ENCODE measurements at places on chromosomes 5 and 9.

- no peak for DNase-seq
These were observed 571 bp upstream of the S1PR3 start for GRCh38 chr9:88990729-88991065.

DNA sequence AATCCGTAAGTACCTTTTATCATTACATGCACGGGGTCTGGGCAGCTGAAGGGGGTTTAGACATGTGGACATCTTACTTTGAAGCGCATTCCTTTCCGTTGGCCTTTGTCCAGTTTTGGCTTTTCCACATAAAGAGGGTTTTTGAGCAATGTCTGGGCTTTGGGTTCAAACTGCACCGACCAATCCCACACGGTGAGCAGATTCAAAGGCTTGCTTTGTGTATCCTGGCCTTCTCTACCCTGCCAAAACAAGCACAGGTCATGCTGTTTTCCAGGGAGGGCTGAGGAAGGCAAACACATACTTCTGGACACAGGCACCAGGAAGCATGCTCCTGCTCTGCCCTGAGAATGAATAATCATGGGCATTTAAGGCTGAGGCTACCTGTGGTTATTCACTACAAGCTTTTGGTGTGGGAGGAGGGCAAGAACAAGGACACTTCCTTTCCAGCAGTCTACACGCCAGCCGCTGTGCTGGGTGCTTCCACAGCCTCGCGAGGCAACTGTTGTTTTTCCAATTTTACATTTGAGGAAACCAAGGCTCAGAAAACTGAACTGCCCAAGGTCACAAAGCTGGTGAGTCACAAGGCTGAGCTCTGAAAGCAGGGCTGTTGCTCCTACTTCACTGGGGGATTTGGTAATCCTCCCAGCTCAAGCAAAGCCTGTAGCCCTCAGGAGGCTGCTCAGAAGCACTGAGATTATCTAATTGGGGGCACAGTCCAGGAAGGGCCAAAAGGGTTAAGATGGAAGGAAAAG is 59.8 kb upstream of the GOLPH3 start:
- no peak for DNase-seq

GRCh38 chr9:33932078-33932807 is 115.3 kb downstream of the UBE2R2 start:
- DNase-seq = no peak

GRCh38 chr5:123155446-123155960 is 66.5 kb downstream of the PRDM6 start:
- no peak for DNase-seq

DNA sequence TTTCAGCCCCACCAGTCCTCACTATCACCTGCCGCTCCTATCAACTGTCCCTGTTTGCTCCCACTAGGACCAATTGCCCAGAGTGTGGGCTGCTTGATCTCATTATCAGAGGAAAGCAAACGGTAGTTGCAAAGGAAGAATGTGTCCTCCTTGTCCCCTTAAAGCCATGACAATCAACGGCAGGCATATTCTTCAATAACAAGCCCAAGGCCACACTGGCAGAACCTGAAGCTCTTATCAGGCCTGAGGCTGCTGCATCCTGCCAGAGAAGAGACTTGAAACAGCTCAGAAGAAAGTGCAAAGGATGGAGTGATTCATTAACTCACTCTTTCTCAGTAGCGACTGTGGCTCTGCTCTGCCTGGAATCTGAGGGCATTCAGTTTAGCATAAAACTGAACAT is 39.2 kb upstream of the MAN2A1 start:
- no peak for DNase-seq

- no peak for DNase-seq
These were observed 86.6 kb upstream of the LRRTM2 start for GRCh38 chr5:138961729-138962128.

- DNase-seq = no peak
These were observed 233.6 kb upstream of the EDIL3 start for GRCh38 chr5:84618262-84618661.

- no peak for DNase-seq
These were observed 86.8 kb downstream of the NLN start for GRCh38 chr5:65808818-65809217.

GRCh38 chr9:6428940-6429889 is 16.2 kb downstream of the UHRF2 start:
- no peak for DNase-seq

- DNase-seq = no peak
These were observed 66.1 kb downstream of the KIF24 start for GRCh38 chr9:34262971-34263370.

DNA sequence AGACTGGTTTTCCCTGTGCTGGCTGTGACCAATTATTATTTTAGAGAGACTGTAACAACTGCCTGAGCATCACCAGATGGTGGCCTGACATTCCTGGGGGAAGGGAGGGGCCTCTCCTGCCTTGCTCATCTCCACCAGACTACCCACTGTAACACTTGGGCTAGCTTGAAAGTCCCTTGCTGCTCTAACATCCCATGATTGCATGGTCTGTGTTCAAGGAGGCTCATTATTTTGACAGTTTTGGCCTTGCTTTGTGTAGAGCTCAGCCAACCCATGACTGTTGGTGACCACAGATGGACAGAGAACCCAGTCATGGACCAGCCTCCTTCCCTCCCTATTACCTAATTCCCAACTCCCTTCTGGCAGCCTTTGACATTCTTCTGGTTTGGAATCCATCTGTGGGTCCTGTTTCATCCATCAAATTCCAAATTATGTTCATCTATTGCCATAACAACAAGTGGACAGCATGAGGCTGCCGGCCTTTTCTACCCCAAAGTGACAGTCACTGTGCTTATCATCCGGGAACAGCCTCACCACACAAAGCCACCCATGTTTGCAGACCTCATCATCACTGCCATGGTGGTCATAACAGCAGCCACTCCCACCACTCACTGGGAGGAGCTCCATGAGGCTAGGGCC is 49.0 kb upstream of the ICE1 start:
- DNase-seq = no peak

- DNase-seq = no peak
These were observed 468.1 kb upstream of the DMAC1 start for GRCh38 chr9:8267636-8268035.

DNA sequence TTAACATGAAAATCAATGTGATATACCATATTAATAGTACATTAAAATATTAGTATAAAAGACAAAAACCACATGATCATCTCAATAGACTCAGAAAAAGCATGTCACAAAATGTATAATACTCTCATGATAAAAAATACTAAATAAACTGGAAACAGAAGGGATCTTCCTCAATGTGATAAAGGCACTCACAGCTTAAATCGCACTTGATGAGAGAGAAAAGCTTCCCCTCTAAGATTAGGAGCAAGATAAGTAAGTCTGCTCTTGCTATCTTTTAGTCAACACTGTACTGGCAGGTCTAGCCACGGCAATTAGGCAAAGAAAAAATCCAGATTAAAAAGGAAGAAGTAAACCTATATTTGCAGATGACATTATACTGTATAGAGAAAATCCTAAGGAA is 21.8 kb upstream of the MSH3 start:
- no peak for DNase-seq

DNA sequence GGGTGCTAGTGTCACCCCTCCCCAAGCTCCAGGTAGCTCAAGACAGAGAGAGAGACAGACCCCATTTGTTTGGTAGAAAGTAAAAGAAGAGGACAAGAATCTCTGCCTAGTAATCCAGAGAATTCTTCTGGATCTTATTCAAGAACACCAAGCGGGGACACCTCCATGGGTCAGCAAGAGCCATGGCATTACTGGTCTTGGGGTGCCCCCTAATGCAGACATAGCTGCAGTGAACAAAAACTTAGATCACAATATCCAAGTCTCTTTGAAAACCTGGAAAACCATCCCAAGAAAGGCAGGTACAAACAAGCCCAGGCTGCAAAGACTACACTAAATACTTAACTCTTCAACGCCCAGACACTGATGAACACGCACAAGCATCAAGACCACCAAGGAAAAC is 29.9 kb upstream of the PDE4D start:
- DNase-seq = no peak

- no peak for DNase-seq
These were observed 107.0 kb downstream of the COL5A1 start for GRCh38 chr9:134748591-134748990.

GRCh38 chr9:85740787-85741094 is 1.0 kb downstream of the AGTPBP1 start:
- DNase-seq = no peak

- no peak for DNase-seq
These were observed 193.3 kb downstream of the SMC2 start for GRCh38 chr9:104287253-104287878.

DNA sequence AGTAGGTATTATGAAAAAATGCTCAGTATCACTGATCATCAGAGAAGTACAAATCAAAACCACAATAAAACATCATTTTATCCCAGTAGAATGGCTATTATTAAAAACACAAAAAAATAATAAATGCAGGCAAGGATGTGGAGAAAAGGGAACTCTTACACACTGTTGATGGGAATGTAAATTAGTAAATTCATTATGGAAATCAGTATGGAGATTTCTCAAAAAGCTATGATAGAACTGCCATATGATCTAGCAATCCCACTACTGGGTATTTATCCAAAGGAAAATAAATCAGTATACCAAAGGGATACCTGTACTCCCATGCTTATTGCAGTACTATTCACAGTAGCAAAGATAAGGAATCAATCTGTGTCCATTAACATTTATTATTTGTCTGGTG is 209.6 kb downstream of the FER start:
- no peak for DNase-seq
